Fibroblast of upper back skin (primary cell): ENCODE measurements at places on chromosomes 7 and 10.

- DNase-seq: peak; percentile 77
Observed at GRCh38 chr7:17408245-17408903, 109.9 kb downstream of the AHR start.

DNA sequence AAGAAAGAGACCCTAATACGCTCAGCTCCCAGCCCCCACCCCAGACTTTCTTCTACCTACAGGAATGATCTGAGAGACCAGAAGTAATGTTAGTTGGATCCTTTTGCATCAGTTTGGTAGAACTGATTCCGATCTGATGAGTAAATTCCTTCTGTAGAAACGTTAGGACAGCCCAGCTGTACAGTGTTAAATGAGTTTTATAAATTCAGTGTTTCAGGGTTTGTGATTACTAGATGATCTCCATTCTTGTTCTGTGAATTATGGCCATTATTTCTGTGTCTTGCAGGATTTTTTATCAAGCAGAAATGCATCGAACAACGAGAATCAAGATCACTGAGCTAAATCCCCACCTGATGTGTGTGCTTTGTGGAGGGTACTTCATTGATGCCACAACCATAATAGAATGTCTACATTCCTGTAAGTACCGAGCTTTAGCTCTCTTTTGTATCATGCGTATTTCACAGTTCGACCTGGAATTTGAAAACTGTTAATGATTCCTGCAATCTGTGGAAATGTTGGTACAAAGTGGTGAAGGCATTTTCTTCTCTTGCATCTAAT lies 5.3 kb downstream of the BMI1 start:
- DNase-seq: no peak

DNA sequence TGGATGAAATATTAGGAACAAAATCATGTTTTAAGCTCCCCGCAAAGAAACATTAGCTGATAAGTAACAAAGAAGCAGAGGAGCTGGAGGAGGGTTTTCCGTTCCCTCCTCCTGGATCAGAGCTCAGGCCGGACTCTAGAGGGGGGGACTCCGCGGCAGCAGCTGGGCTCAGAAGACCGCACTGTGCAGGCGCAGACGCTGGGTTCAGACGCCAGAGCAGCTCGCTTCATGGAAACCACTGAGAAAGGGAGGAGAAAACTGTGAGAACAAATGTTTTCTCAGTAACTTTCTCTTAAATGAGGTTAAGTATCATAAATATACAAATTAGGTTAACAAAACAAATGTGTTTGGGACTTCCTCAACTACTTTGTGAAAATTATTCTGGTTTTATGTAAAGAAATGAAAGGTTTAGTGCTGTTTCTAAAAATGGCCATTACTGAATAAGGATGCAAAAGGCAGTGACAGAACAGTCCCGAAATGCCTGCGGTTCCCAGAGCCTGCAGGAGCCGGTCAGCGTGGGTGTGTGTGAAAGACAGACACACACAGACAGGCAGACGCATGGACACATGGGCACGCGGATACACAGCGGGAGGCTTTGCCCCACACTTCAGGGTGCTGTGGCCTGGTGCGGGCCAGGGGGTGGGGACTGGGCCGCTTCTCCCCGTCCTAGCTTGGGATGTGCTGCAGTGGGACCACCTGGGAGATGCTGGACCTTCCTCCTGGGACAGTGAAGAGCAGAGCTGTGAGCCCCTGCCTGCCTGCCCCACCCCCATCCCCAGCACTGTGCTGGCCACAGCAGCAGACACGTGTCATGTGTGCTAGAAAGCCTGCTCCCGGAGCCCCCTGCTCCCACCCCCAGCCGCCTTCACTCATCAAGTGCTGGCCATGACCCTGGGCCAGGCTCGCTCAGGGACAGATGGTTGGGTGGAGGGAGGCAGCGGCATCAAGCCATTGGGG lies 20.3 kb upstream of the ADGRA1 start:
- no peak for DNase-seq

DNA sequence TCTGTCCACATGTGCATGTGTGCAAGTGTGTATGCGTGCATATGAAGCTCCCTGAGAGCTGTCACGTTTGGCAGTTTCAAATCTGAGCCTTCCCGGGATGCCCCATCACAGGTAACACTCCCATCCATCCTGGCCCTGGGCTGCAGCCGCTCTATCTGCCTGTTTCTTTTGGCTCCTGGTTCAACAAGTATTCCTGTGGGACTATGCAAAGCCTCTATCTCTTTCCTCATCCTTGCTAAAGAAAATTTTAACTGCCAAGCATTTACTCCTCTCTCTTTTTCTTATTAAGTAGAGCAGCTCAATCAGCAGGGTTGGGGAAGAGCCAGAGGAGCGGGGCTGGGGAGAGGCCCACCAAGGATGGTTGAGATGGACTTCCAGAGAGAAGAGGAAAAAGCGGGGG lies 24.4 kb upstream of the PDCD4 start:
- DNase-seq: no peak

DNA sequence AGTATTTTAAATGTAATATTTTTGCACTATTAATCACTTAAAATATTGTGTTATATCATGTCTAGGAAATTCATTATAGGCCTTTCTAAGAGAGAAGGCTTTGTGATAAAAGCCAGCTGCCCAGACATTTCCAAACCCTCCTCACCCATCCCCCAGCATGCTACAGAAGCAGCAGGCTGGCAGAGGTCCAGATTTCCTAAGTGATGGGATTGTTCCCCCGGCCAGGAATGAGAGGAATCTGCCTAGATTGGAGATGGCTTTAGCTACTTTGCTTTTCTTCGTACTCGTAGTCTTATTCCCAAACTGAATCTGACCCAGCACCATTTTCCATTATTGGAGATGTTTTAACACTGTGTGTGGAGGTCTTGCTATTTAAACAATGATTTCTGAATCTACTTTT lies 29.4 kb downstream of the CDK14 start:
- DNase-seq: peak; percentile 92

- DNase-seq: no peak
Observed at GRCh38 chr10:96505150-96506136, 8.3 kb downstream of the TLL2 start.

- DNase-seq: no peak
Observed at GRCh38 chr7:90216080-90216674, 4.6 kb downstream of the STEAP2 start.

- DNase-seq: peak; percentile 72
Observed at GRCh38 chr7:144830024-144830785, 5.6 kb downstream of the TPK1 start.

DNA sequence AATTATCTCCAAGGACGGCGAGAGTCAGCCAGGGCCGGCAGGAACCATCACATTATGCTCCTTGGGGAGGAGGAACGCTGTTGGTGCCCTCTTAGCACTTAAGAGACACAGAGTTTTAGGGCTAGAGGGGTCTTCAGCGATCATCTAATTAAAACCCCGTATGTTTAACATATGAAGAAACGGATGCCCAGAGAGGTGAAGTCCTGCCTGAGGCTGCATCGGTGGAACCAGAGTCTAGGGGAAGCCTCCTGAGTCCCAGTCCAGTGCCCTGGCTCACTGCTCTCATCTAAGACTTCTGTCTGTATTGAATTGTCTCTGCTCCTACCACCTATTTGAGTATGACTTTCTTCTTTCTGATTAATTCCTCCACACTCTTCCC lies 688 bp upstream of the ABCB4 start:
- no peak for DNase-seq

DNA sequence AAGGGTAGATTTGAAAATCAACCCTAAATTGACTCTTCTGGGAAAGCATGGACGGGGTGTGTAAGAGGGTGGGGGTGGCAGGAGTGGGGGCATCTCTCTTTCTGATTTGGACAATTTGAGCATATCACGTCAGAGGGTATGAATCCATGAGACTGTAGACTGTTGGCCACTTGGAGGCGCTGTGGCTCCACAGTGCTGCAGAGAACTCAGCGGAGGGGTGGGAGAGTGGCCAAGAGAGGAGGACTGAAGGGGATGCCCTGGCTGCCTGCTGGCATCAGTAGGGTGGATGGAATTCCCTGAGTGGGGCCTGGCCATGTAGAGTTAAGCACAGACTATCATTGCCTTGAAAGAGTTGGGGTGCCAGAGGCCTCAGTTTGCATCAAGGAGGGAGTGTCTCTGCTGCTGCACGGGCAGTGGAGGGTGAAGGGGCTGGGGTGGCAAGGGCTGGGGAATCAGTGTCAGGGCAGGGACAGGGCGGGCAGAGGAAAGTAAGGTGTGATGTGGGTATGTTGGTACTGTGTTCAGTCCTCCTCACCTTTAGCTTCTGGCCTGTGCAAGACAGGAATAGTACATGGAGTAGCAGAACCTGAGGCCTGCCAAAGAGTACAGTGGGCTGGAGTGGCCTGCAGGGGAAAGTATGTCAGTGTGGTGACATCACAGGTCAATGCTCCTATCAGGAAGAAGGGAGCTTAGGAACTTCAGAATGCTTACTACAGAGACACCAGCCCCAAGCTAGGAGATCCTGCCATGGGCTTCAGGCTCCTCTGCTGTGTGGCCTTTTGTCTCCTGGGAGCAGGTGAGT lies 133.5 kb upstream of the PRSS58 start:
- peak; percentile 19 for DNase-seq

- no peak for DNase-seq
Observed at GRCh38 chr7:135334830-135335543, 101.3 kb downstream of the STRA8 start.

DNA sequence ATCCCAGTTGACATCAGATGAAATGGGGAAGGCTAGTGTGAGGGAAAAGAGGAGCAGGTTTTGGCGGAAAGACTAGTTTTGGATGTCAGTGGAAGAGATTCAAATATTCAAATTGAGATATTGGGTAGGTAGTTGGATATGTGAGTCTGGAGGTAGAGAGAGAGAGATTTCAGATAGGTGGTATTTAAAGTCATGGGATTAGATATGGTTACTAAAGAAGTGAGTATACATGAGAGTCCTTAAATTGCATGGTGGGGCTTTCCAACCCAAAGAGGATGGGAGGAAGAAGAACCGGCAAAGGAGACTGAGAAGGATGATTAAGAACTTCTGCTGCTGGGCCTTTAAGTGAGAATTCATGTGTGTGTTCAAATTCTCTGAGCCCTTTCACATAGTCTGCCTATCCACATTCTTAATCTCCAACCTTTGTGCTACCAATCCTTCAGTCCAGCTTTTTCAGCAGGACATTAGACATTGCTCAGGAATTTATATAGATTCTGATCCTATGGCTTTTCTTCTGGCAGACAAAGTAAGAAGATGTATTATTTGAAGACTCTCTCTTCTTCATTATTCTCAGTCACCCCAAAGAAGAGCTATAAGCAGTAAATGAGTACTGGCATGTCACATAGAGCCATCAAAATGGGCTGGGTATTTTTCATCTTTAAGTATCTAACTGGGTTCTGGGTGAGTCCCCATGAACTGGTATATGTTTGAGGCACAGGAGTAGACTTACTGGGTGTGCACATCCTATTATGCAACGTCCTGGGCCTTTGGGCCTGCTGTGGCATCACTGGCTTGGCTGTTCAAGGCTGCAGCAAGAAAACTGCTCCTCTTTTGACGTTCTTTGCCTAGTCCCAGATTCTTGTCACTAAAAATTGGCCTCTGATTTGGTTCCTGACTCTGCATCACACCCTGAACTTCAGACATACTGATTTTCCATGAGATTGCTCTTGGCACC lies 33.6 kb downstream of the ST7 start:
- DNase-seq: peak; percentile 55

- DNase-seq: no peak
Observed at GRCh38 chr7:71184136-71184535, 52.2 kb downstream of the GALNT17 start.

DNA sequence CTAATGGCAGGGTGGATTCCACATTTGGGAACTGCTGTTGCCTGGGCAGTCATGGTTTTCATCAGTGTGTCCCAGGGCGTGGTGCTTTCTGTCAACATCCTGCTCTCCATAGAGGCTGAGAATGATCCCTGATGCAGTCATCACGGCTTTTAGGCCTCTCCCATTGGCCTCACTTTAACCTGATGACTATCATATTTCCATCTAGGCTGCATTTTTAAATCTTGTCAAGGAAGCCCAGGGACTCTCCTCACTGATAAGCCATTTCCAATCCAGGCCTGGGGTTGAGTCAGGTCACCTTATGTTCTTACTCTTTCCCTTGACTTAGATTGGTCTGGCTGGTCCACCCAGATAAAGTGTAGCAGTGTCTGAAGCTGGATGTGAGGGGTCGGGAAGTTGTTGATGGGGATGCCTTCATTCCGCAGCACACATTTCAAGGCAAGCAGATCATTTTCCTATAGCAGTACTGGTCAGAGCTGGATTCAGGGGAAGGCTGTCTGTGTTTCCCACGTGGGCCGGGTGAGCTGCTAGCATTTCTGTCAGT lies 177.0 kb downstream of the AUTS2 start:
- peak; percentile 45 for DNase-seq

- no peak for DNase-seq
Observed at GRCh38 chr7:134988161-134988560, 1.9 kb downstream of the AGBL3 start.

DNA sequence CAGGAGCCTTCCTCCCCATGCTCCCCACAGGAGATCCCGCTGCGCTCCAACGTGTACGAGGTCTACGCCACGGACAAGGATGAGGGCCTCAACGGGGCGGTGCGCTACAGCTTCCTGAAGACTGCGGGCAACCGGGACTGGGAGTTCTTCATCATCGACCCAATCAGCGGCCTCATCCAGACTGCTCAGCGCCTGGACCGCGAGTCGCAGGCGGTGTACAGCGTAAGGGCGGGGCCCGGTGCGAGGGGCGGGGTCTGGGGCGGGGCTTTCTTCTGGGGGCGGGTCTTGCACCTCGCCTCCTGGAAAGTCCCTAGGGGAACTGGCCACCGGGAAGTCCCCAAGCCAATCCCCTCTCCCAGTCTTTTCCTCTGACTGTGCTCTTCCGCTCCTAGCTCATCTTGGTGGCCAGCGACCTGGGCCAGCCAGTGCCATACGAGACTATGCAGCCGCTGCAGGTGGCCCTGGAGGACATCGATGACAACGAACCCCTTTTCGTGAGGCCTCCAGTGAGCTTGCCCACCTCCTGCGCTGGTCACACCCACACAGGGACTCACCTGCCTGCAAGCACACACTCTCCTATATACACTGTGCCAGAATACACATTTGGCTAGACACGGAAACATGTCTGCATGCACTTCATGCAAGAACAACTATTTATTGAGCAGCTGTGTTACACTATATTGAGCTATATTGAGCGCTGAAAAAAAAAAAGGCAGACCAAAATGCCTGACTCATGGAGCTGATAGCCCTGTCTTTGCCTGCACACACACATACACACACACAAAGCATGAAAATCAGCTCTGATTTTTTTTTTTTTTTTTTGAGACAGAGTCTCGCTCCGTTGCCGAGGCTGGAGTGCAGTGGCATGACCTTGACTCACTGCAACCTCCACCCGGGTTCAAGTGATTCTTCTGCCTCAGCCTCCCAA lies 32.7 kb upstream of the VSIR start:
- peak; percentile 18 for DNase-seq
